GM23248 (cell line): ENCODE measurements at places on chromosomes 4 and X. TPM values are rescaled to one million over a fixed set of nuclear protein-coding genes. Genes with fewer than 3 reads are reported as not detected.

The TMEM131L gene
- 5.7 and 11.1 TPM in 2 replicates for total RNA-seq

The NKRF gene
- 3.8 TPM in 2 replicates for total RNA-seq

The TAF7L gene
- 0.25 and 0.43 TPM in 2 replicates for total RNA-seq

- no peak for DNase-seq
These were observed 37.2 kb upstream of the PPP2R2C start for GRCh38 chr4:6509587-6509986.

GRCh38 chrX:3346501-3347259 lies at the start of gene MXRA5:
TSS of gene MXRA5 (minus strand) at chrX:3346652. CDS start at chrX:3343833, 2,819 bp downstream.
- peak; percentile 66 for DNase-seq

DNA sequence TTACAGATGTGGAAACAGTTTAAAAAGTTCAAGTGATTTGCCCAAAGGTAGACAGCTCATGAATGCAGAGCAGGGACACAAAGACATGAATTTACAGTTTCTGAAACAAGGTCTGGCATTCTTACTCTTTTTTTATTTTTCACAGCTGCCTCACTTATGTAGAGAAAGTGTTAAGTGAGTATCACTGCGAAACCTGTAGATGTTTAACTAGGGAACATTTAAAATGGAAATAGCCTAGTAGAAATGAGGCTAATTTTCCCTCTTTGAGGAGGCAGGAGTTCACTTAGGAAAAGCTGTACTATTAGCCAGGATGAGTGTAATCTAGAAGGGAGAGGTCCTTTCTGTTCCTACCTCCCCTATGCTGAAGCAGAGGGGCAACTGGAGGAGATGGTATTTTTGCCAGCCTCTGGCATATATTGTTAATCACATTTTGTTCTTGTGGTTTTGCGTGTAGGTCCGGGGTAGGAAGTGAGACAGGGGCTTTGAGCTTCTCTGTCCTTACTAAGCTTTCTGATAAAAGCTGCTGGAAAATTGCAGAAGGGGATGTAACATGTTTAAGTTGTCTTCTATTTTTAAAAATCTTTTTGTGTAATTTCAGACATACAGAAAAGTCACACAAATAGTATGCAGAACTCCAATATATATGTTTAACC lies 492.8 kb upstream of the NR3C2 start:
- DNase-seq: no peak

DNA sequence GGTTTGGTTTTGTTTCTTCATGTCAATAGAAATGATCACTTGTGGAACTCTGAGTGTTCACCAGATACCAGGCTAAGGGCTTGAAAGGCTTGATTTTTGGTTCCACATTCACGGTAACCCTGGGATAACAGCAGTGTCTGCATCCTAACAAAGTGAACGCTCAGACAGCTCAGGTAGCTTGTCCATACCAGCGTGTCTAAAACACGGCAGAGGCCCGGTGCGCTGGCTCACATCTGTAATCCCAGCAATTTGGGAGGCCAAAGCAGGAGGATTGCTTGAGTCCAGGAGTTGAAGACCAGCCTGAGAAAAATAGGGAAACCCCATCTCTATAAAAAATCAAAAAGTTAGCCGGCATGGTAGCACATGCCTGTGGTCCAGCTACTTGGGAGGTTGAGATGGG lies 49.0 kb downstream of the HTRA3 start:
- DNase-seq: no peak
